CD4-positive, alpha-beta T cell treated with Interleukin-6 for 4 hours (primary cell): ENCODE measurements at places on chromosomes 5 and 9.

DNA sequence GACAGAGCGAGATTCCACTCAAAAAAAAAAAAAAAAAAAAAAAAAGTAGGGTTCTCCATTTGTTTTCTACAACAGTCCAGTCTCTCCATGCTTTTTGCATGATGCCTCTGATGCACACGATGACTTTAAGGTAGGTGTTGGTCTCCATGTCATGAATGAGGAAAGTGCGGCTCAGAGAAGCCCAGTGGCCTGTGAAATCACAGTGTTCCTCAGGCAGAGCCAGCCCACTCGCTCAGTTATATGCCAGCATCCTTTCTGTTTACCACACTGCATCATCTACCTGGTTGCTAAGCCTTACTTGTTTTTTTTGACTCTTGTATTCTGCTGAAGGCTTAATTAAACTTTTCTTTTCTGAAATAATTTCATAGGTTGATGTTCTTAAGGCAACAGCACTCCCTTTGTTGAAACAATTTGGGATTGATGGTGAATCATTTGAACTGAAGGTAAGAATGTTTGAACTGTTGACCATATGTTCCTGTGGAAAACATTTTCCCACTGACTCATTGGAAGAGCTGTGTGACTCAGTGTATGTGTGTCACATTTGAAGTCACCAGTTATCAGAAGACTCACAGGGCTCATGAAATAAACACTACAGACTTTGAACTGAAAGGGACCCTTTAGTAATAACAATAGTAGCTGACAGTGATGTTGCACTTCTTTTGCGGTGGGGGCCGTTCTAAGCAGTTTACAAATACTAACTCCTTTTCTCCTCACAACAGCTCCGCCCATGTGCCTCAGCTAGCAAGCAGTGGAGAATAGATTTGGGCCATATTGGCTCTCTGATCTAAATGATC is 40.2 kb downstream of the RCL1 start:
- DNase-seq, result no peak

- DNase-seq, result no peak
Observed at GRCh38 chr5:169765176-169765996, 128.3 kb downstream of the DOCK2 start.

DNA sequence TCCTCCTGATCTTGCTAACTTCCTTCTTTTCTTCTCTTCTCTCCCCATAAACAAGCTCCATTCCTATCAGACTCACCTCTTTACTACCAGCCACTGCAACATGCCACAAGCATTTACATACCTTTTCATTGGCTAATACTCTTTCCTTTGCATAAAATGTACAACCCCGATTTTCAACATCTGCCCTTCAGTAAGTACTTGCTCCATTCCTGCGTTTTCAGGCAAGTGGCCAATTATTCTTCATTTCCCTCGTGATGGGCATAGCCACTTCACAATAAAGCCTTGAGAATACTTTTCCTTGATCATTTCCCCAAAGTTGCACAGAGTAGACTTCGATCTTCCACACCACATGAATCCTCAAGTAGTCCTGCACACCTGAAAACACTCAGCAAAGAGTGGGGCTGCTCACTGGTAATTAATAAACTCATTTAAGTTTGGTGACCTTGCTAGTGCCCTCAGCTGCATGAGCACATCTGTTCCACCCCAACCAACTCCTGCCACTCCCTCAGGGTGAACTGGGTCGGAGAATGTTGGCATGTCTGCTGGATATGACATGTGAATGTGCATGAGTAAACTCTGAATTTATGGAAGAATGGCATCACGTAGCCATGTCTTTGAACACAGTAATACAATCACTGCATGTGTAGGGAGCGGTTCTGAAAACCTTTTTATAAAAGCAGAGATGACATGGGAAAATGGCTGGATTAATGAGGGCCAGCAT is 535.8 kb downstream of the SEMA5A start:
- no peak for DNase-seq

DNA sequence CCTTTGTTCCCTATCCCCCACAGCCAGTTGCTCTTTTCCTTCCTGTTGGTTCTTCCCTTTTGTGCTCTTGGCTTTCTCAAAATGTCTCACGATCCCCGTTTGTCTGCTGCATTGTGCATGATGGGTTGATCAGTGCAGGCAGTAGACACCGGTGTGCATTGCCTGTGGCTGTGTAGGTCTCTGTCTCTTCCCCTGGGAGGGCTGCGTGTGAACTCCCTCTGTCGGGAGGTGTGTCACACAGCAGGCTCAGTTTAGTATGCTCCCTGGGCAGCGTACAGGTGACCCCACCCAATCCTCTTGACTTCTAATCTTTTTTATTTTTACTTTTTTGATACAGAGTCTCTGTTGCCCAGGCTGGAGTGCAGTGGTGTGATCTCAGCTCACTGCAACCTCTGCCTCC is 265.3 kb downstream of the FSTL4 start:
- peak; percentile 4 for DNase-seq

- DNase-seq, result no peak
Observed at GRCh38 chr5:12095808-12096281, 191.6 kb upstream of the CTNND2 start.

DNA sequence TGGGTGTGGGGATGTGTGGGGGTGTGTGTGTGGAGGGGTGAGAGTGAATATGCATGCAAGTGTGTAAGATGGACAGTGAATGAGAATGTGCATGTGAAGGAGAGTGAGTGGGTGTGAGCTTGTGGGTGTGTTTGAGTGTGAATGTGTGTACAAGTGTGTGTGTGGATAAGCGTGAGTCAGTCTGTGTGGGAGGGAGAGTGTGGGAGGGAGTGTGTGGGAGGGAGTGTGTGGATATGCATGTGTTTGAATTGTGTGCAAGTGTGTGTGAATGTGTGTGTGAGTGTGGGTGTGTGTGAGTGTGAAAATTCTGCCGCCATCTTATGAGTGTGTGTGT is 3.7 kb upstream of the SCGB3A1 start:
- DNase-seq, result no peak
